ENCODE measurements at places on chromosomes 16 and 17.
A peak's percentile ranks its signal among the peaks of the same experiment; 100 is the strongest.

GRCh38 chr17:28227316-28228108, 91.5 kb upstream of the TMEM97 start:
- DNase-seq: peak; percentile 19

GRCh38 chr17:74703311-74703710, 9.4 kb downstream of the CD300LF start:
- DNase-seq: no peak

DNA sequence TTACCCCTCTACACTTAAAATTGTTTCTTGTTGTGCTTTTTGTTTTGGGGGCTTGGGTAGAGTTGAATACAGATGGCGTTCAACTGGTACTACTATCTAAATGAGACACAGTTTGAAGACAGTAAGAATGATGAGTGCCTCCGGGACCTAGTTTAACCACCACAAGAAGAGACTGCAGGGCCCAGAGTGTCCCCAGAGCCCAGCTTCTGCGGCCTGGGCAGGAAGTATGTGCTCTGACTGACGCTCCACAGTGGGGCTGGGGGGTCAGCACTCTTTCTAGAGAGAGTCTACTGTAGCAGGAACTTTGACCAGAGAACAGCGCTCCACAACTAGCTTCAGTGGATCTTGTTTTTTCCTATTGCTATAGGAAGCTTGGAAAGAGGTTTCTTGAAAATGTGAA, 174.0 kb downstream of the VPS53 start:
- DNase-seq: no peak

GRCh38 chr17:61221597-61222471, 177.8 kb upstream of the TBX2 start:
- no peak for DNase-seq

- no peak for DNase-seq
Observed at GRCh38 chr17:34131386-34131785, 123.7 kb upstream of the CCL2 start.

- no peak for DNase-seq
Observed at GRCh38 chr17:70352834-70353233, 183.5 kb downstream of the KCNJ2 start.

DNA sequence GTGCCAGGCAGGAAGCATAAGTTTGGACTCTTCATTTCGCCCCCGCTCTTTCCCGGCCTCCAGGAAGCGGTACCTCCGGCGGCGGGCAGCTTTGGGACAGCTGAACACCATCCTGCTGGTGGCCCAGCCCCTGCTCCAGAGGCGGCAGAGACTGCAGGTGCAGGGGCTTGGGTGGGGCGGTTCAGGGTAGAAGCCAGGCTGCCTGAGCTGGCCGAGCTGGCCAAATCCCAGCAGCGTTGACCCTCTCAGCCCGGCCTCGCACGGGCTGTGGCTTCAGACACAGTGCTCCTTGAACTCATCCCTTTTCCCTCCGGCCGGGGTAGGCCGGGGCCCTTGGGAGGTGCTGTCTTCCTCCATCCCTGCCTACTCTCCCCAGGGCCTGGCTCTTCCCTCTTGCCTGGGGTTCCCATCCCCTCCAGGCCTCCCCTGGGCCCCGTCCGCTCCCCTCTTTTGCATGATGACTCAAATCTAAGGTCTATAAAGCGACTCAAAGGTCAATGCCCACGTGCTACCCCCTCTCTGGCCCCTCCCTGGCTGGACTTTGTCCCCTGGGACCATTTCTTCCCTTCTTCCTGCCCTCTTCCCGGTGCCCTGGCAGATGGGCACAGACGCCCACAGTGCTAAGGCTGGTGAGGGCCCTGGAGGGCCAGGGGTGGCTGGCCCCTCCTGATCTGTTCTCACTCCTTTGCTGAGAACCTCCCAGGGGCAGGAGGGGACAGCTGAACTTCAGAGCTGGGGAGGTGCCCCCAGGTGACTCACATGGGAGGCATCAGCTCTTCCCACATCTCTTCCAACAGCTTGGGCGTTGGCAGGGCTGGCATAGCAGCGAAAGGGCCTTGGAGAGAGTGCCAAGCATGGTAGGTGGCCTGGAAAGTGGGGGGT, 22.7 kb downstream of the MYO15B start:
- no peak for DNase-seq

DNA sequence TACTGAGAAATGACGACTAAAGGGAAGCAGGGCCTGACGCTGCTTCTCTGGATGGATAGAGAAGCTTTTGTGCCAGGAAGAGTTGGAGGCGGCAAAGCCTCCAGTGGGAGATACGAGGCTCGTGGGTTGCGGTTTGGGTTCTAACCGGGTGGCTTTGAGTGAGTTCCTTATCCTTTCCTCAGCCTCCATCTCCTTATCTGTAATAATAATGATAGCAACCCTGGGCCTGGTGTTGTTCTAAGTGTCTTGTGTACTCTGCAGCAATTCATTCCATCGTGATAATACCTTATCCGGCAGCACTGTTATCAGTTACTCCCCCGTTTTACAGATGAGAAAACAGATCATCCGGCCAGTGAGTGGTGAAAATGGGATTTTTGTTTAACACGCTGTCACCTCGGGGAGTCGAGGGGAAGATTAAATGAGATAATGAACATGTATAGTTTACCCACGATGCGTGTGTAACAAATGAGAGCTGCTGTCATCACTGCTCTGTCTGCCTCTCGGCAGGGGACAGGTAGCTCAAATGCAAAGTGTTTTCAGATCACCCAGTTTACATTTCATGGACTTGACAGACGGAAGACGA, 52.0 kb upstream of the LHX1 start:
- no peak for DNase-seq

- no peak for DNase-seq
Observed at GRCh38 chr17:2936771-2937321, 126.6 kb downstream of the OR1D5 start.

- peak; percentile 70 for DNase-seq
Observed at GRCh38 chr16:57479205-57479975, 6.9 kb downstream of the DOK4 start.

DNA sequence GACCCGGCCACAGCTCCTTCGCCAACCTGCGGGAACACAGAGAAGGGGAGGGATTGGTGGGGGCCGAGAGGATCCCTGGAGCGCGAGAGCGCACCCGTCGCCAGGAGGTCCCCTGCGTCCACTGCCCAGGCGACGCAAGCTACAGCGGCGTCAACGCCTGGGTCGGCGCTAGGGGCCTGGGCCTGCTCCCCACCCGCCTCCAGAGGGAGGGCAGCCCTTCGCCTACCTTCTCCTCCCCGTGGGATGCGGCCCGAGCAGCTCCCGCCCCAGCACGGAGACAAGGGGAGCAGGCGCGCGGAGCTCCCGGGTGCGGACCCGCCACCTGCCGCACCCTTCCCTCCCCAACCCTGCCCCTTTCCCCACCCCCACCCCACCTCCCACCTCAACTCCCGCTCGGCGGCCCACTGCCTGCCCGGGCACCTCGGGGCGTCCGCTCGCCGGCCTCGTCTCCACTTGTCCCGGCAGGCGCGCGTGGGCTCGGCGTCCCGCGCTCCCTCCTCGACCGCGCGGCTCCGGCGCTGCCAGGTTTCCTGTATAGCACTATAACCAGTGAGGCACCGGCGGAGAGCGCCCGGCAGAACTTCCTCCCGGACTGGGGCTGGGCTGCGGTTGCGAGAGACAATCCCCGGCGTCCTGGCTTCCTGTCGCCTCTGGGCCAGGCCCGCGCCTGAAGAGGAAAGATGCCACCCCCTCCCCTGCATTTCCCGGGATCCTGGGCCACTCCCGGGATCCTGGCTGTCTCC, 119.1 kb upstream of the SMURF2 start:
- no peak for DNase-seq
